Ovary (tissue), 10 donors: ENCODE measurements at places on chromosomes 13 and 19.

GRCh38 chr13:20782116-20782708 is 8.5 kb upstream of the EEF1AKMT1 start:
- no peak for DNase-seq

DNA sequence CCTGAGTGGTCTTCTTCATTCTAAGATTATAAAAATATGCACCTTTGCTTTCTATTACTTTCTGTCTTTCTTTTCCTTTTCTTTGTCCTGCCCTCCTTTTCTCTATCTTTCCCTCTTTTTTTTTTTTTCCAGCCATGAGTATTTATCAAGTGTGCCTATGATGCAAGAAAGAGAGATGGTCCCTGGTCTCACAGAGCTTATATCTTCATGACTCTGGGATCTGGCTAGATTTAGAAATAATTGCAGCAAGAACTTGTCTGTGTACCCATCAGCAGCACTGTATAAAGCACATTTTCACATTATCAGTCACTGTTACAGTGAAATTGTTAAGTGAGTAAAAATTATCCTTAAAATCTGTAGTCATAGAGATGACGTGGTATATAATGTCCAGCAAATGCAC is 31.6 kb upstream of the GAS6 start:
- DNase-seq: no peak

GRCh38 chr13:30615481-30615865 is 2.2 kb upstream of the USPL1 start:
- DNase-seq: no peak

GRCh38 chr13:100212904-100213553 is 124.1 kb downstream of the PCCA start:
- no peak for DNase-seq

GRCh38 chr13:41232578-41233480 is 30.5 kb downstream of the MTRF1 start:
- no peak for DNase-seq
